ENCODE measurements at places on chromosomes 3 and 15.

DNA sequence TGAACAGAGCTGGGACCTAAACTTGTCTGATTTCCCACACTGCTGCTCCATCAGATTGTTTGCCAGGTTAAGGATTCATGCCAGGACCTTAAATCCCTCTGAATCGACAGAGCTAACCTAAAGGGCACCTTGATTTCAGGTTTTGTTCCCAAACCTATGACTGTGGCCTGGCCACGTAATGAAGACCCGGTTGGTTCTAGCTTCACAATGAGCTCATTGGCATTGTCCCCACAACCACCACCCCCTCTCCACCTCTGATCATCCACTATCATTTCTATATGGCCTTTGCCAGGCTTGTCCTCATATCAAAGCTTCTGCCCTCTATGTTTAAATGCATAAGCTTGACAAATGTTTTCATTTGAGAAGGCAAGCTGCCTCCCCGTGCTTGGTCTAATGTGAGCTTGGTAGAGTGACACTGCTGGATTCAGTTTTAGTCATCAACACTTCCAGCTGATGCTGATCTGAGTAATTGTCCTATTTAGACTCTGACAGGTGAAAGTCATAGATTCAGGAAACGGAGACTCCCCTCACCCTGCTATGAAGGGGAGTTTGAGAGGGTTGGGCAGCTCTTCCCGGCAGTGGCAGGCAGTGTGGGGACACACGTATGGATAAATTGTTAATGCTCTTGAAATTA is 407.1 kb upstream of the CFAP20DC start:
- no peak for DNase-seq

DNA sequence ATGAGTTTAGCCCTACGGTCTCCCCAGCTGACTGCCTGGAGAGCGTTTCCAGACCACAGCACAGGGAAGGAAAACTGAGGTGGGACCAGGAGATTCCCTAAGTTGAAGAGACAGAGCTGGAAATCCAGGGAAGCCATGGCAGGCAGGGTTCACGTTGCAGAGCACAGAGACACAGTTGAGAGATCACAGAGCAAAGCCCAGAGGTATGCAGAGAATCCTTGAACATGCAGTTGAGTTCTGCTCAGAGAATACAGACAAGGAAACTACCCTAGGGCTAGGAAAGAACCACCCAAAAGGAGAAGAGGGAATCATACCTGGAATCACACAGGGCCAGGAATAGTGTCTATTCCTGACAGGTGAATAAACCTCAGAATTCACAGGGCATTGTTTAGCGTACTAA is 14.3 kb downstream of the SLC28A1 start:
- DNase-seq = no peak

GRCh38 chr15:57477736-57478522 is 101.6 kb downstream of the CGNL1 start:
- DNase-seq = peak; percentile 47

- no peak for DNase-seq
These were observed 111.7 kb upstream of the CCDC54 start for GRCh38 chr3:107265526-107265925.

DNA sequence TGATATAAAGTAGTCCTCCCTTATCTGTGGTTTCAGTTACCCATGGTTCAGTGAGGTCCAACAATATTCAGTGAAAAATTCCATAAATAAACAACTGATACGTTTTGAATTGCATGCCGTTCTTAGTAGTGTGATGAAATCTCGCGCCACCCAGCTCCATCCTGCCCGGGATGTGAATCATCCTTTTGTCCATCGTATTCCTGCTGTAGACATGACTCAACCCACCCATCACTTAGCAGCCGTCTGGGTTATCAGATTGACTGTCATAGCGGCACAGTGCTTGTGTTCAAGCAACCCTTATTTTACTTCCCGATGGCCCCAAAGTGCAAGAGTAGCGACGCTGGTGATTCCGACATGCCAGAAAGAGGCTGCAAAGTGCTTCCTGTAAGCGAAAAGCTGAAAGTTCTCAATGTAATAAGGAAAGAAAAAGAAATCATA is 48.0 kb upstream of the MEX3B start:
- no peak for DNase-seq

GRCh38 chr3:112030901-112031300 is 3.6 kb upstream of the TMPRSS7 start:
- no peak for DNase-seq

GRCh38 chr3:165148876-165149441 is 47.2 kb downstream of the SLITRK3 start:
- no peak for DNase-seq

GRCh38 chr3:184635126-184635525 is 73.5 kb downstream of the EPHB3 start:
- no peak for DNase-seq

DNA sequence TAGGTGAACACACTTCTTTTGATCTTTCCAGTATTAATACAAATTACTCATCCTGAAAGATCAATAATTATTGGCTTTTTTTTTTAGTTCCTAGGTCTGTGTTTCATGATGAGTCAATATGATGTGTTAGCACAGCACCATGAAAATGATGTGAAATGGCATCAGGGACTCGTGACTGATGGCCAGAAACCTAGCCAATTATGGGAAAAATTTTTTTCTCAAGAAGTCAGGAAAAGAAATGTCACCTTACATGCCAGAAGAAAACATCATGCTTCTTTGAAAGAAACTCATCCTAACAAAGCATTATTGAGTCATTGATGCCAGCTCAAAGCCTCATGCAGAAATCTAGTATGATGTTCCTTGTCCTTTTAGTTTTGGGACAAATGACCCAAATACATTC is 468.3 kb upstream of the CBLB start:
- no peak for DNase-seq

- DNase-seq = no peak
These were observed 145.9 kb upstream of the MBNL1 start for GRCh38 chr3:152122851-152123250.

DNA sequence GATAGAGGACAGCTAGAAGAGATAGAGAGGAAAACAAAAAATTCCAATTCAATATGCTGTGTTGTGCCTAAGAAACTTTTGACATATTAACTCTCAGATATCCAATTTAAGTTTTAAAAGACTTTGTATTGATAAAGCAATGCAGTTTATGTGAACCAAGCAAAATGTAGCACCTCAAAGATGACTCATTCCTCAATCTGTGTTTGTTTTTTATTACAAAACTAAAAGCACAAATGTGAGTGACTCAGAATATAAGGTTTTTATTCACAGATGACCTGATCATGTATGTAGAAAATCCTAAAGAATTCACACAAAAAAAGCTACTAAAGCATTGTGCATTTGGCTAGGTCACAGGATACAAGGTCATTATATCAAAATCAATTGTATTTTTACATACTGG is 11.1 kb downstream of the HCLS1 start:
- DNase-seq = no peak

- DNase-seq = no peak
These were observed 373.8 kb downstream of the ZNF385D start for GRCh38 chr3:21377071-21377769.

- DNase-seq = peak; percentile 48
These were observed 8.2 kb downstream of the TMOD2 start for GRCh38 chr15:51759557-51760070.

GRCh38 chr15:92574161-92574560 is 81.4 kb downstream of the FAM174B start:
- no peak for DNase-seq

- no peak for DNase-seq
These were observed 72.7 kb downstream of the ZNF621 start for GRCh38 chr3:40597441-40597840.

GRCh38 chr3:128313935-128314334 is 152.8 kb downstream of the DNAJB8 start:
- peak; percentile 4 for DNase-seq

GRCh38 chr15:69232144-69232543 is 66.6 kb upstream of the PAQR5 start:
- DNase-seq = no peak

GRCh38 chr15:77420610-77421369 is at the start of gene HMG20A:
TSS of gene HMG20A (plus strand) at chr15:77420888. CDS start at chr15:77458408, 37,520 bp downstream.
- peak; percentile 61 for DNase-seq

DNA sequence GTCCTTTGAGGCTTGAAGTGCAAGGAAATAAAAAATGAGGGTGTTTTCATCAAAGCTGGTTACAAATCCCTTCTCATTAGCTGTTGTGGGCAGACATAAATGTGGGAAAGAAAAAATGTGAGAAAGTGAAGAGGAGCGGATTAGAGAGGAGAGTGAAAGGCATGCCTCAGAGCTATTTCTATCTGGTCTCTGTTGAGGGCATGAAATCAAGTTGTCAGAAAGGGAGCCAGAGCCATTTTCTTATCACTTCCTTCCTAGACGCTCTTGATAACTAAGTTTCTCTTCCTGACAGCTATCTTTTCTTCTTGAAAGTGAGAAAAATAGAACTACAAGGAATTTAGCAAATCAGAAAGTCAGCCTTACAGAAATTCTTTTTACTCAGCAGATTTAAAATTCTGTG is 20.8 kb upstream of the CAPN3 start:
- DNase-seq = no peak

DNA sequence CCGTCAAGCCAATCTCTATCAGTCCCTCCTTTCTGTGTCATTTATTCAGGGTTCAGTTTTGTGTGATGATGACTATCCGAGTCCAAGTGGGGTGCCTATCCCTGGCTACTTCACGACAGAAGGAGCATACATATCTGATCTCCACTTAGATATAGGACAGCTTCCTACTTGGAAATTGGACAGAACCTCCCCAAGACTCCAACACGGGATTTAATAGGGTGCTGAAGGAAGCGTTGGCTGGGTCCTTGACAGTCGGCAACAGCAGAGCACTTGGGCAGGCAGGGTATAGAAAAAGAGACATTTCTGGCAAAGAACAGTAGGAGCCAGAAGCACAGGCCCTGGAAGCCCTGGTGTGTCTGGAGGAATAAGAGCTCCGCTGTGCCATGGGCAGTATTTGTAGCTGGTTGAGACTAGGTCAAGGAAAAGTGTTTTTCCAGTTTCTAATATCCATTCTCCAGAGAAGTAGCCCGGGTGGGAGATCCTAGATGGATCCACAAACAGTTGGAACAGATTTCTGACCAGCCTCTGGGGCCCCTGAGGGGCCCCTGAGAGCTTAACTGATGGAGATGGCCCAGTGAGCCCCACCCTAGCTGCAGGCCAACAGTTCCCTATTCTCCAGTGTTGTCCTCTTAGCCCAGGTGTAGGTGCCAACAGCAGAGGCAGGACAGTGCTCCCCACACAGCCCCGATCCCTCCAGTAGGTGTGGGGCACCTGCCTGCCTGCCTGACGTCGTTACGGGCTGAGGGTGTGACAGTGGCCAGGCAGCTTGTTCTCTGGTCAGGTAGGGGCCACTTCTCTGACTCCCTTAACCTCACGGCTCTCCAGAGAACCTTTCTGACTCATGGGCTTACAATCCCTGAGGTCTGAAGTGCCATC is 130.8 kb downstream of the CHCHD6 start:
- no peak for DNase-seq

GRCh38 chr3:62574266-62574898 is 201.0 kb upstream of the FEZF2 start:
- no peak for DNase-seq

GRCh38 chr3:101988596-101988995 is 139.3 kb downstream of the NFKBIZ start:
- no peak for DNase-seq

DNA sequence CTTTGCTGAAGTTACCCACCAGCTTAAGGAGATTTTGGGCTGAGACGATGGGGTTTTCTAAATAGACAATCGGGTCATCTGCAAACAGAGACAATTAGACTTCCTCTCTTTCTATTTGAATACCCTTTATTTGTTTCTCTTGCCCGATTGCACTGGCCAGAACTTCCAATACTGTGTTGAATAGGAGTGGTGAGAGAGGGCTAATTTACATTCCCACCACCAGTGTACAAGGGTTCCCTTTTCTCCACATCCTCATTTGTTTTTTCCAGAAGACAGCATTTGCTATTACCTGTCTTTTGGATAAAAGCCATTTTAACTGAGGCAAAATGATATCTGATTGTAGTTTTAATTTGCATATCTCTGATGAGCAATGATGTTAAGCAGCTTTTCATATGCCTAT is 329.9 kb upstream of the TPRG1 start:
- DNase-seq = no peak

- DNase-seq = no peak
These were observed 29.9 kb upstream of the MFSD1 start for GRCh38 chr3:158771982-158772381.

DNA sequence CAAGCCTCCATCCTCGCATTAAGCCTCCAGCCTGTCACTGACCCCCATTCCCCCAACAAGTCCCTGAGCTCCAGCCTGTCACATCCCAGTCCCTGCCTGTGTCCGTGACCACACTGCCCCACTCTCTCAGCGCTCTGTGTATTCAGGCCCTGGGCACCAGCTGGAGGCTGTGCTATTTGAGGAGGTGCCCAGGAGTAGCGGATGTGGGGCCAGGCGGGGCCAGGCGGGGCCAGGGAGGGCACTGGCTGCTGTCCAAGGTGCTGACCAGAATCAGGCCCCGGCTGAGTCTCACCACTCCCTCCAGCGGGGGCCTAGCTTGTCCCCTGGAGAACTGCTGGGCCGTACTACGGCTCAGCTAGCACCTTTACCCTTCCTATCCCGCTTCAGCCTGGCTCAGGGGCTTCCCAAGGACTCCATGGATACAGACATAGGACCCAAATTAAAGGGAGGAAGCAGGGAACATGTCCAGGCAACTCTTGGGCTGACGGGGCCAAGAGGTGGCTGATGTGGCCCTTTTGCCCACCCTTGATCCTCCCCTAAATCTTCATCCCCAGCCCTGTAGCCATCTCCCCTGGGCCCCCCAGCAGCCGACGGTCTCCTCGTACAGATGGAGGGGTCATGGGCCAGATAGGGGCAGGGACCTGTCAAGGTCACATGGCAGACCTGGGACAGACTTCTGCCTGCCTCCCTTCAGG is 1.1 kb downstream of the HHATL start:
- peak; percentile 85 for DNase-seq

GRCh38 chr3:37297459-37297858 is 123.1 kb upstream of the LRRFIP2 start:
- DNase-seq = no peak

- DNase-seq = no peak
These were observed 10.0 kb downstream of the FSTL1 start for GRCh38 chr3:120440762-120441161.

GRCh38 chr3:4985330-4986174 is 6.3 kb downstream of the BHLHE40 start:
- peak; percentile 55 for DNase-seq

GRCh38 chr3:135326851-135327250 is 531.8 kb downstream of the EPHB1 start:
- DNase-seq = no peak

- no peak for DNase-seq
These were observed 54.5 kb downstream of the PSMD6 start for GRCh38 chr3:63968612-63969350.

- DNase-seq = no peak
These were observed 69.8 kb downstream of the FGF7 start for GRCh38 chr15:49492830-49493229.

DNA sequence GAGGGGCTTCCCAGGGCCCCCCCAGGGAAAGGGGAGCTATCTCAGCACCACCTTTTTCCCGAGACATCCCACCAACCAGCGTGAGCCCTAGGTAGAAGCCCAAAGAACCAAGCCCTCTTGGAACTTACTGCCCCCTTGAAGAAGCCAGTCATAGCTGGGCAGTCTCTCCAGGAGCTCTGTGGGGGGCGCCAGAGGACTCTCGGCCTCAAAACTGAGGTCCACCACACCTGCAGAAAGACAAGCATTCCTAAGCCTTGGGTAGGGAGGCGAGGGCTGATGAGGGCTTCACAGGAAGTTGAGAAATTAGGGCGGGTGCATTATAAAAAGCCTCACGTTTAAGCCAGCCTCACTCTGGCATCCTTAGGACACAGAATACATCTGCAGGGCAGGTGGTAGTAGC is 9.0 kb downstream of the SSUH2 start:
- peak; percentile 58 for DNase-seq

GRCh38 chr3:42013691-42014457 is 52.0 kb upstream of the ULK4 start:
- no peak for DNase-seq

GRCh38 chr3:41364736-41365135 is 165.4 kb downstream of the CTNNB1 start:
- DNase-seq = no peak

Data from H9 (cell line).